ENCODE measurements at places on chromosomes 12 and 14. TPM values are rescaled to one million over a fixed set of nuclear protein-coding genes. Genes with fewer than 3 reads are reported as not detected.

DNA sequence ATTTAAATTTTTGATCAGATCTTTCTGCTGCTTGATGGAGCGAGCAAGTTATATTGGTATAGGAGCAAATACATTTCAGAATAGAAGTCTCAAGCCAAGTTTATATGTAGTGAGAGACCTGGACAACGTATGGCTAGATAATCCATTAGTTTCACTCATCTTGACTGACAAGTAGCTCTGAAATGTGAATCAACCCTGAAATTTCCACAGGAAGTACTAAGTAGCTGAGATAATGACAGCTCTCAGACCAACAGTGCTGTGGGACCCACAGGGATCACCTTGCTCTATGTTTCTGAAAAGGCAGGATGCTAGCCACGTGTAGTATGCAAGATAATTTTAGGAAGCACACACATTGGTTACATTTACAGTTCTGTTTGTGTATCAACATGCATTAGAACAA lies 258.6 kb upstream of the FOXN3 start:
- no peak for DNase-seq

GRCh38 chr12:71070416-71071128 lies 87.2 kb downstream of the TSPAN8 start:
- DNase-seq, result no peak

DNA sequence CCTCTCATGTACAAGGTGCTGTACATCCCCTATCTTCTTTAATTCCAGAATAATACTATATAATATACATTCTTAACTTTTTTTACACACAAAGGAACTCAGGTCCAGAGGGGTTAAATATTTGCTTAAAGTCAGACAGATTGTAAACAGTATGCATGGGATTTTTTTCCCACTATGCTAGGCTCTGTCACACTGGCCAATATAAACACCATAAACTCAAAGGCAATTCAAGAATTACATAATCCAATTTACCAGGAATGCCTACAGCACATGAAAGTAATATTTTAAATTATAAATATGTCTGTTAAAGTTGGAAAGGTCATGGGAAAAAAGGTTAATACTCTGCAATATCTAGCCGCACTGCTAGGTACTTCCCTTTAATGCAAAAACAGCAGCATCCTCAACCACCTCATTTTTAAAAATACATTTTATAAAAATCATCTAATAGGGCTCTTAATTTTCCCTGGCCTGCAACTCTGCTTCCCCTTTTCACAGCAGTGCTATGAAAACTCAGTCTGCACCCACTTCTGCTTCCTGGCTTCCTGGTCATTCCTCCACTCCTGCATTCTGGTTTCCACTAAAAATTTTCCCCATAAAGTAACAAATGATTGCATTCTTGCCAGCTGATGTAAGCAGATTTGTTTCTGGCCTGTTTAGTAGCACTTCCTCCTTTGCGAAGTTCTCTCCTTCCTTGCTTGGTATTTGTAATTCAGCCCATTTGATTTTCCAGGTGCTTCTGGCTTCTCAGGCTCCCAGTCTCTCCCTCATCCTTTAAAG lies 128.1 kb downstream of the ITPR2 start:
- no peak for DNase-seq

DNA sequence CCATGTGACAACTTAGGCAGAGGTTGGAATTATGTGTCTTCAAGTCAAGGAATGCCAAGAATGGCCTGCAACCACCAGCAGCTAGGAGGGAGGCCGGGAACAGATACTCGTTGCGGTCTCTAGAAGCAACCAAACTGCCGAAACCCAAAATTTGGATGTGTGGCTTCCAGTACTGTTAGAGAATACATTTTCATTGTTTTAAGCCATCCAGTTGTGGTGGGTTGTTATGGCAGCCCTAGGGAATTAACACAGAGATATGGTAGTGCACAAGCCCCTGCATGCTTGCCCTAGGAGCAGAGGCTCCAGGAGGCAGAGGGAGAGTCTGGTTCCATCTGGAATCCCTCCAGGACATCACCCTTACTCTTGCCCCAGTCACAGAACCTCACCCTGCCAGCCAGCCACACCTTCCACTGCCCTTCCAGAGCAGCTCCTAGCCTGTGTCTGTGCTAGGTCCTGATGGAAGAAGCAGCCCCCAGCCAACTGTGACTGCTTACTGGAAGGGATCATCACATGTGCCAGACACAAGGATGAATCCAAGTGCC lies 19.5 kb downstream of the PITPNM2 start:
- DNase-seq, result no peak

- DNase-seq, result no peak
Observed at GRCh38 chr12:27498761-27499160, 25.2 kb upstream of the PPFIBP1 start.

- DNase-seq, result no peak
Observed at GRCh38 chr12:108609537-108610335, 11.9 kb upstream of the TMEM119 start.

DNA sequence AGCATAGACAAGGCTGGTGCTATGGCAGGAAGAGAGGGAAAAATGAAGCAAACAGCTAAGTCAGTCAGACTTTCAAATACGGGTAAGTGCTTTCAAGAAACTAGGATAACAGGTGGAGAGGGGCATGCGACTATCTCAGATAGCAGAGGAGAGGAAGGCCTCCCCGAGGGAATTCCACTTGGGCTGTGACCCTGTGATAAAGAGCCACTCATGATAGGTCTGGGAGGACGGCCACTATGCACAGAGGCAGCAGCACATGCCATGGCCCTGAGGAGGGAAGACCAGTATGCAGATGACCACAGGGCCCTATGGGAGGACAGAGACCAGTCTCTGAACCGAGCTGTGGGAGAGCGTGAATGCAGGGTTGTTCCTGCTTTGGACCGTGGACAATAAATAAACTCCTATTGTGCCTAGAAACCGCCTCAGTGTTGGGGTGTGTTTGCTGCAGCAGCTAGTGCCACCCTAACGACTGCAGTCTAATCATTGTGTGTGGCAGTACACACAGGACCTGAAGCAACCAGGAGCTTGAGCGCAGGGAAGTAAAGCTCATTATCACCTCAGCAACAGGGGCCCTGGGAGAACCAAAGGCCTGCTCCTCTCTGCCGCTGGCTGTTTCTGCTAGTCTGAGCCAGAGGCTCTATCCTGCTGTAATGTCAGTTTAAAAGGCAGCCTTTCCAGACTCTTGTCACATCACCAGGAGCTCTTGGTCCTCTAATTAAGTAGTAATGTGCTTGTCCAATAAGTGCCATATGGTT lies 119.1 kb downstream of the CACNA1C start:
- no peak for DNase-seq

GRCh38 chr12:94074980-94075629 lies 73.3 kb upstream of the PLXNC1 start:
- DNase-seq, result no peak

DNA sequence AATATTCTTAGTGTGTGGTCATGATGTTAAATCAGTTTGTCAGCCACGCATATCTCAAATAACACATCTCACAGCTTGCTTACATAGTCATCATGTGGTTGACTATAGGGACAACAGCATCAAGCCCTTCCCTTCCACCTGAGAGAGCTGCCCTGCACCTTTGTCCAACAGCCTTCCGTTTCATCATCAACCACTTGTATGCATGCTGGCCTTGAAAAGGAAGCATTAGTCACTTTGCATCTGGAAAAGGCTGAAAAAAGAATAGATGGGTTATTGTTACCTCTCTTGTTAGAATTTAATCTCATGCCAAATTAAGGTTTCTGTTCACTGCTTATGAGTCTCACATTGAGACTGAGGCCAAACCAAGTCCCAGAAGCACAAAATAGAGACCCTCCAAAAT lies 1586.5 kb upstream of the SEL1L start:
- no peak for DNase-seq

DNA sequence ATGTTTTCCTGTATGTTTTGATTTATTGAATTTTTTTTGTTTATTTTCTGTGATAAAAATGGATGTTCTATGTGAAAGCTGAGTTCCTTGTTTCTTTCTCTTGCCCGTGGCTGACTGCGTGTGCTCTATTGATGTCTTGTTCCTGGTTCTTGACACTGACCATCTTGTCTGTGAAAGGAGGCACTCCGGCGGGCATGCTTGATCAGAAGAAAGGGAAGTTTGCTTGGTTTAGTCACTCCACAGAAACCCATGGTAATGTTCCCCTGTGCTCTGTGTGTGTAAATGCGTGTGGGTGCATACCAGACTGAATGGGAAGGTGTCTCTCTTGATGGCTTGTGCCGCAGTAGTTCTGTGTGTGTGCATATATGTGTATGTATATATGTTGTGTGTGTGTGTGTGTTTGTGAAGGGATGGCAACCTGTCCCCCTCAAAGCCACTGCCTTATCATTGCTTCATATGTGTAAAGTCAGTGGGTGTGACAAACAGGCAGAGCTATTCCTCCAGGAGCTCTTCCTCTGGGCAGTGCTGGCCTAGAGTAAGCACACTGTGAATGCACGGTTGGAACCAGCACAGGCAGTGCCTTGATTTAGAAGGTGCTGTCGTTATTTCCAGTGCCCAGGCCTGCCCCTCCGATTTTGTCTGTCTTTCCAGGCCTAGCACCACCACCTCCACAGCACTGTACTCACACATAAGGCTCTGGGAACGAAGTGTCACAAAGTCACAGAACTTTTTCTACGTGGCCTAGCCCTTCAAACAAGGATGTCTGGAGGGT lies 247.3 kb upstream of the FKBP4 start:
- DNase-seq, result no peak

DNA sequence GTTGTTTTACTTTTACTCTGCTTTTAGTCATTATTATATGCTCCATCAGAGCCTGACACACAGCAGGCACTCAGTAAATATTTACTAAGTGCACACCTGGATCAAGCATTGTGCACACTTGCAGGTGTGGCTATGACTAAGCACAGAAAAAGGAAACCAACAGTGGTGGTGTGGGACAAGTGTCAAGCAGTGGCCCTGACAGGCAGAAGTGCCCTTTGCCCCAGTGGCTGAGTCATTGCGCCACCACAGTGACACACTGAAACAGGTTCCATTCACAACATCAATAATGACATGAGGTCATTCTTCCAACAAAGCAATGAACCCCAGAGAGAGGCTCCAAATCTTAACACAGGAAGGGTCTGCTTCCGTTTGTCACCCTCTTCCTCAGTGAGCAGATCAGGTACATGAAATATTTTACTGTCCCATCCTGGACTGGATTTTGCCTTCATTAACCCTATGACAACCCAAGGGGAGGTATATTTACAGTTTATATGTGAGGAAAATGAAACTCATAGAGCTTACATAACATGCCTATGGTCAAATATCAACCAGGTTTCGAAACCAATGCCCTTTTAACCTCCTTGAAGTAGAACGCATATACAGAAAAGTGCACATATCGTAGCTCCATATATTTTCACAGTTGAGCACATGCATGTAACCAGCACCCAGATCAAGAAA lies 82.6 kb upstream of the GTF2A1 start:
- DNase-seq, result no peak

DNA sequence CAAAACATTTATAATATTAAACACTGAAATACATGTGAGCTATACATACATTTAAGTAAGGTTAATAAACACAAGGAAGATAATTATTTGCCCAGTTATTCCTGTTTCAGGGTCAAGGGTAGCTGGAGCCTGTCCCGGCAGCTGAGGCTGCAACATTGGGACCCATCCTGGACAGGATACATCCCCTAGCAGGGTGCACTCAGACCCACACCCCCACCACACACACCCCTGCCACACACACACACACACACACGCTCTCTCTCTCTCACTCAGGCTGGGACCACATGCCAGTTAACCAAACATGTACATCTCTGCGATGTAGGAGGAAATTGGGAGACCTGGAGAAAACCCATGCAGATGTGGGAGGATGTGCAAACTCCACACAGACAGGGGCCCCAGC lies 112.6 kb upstream of the TMCC3 start:
- DNase-seq, result no peak

GRCh38 chr12:52691076-52691840 lies 11.1 kb upstream of the KRT1 start:
- peak; percentile 74 for DNase-seq

DNA sequence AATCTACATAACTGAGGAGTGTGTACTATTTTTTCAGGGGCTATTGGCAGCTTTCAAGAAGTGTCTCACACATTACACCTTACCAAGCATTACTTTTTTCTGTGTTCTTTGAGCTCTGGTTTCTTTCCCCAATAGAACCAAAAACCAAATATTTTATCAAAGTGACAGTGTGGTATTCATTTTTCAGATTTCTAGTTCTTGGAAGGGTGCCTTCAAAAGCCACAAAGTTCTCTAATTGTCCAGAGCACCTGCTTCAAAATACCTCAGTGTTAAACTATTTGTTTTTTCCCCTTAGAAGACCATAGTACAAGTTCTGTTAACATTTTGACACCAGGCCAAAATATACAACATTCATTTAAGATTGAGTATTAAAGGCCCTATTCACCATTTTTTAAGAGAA lies 515.7 kb downstream of the ETNK1 start:
- no peak for DNase-seq

GRCh38 chr14:68888025-68888850 lies 90.9 kb downstream of the ACTN1 start:
- DNase-seq, result no peak

DNA sequence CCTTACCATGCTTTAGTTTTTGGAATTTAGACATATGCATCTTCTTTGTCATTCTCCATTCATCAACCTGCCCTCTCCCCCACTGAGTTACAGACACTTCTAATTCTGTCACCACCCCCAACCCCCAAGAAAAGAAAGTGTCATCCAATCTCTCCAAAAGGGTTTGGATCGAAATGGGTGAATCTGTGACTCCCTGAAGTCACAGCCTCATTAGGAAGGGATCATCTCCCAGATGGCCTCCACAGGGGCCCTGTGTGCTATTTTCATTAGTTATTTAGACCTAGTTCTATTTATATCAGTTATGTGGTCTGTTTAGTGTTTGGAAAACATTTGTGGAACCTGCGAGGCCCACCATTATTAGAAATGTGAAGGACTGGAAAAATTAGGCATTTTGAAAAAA lies 191.0 kb upstream of the ATP2B1 start:
- no peak for DNase-seq

DNA sequence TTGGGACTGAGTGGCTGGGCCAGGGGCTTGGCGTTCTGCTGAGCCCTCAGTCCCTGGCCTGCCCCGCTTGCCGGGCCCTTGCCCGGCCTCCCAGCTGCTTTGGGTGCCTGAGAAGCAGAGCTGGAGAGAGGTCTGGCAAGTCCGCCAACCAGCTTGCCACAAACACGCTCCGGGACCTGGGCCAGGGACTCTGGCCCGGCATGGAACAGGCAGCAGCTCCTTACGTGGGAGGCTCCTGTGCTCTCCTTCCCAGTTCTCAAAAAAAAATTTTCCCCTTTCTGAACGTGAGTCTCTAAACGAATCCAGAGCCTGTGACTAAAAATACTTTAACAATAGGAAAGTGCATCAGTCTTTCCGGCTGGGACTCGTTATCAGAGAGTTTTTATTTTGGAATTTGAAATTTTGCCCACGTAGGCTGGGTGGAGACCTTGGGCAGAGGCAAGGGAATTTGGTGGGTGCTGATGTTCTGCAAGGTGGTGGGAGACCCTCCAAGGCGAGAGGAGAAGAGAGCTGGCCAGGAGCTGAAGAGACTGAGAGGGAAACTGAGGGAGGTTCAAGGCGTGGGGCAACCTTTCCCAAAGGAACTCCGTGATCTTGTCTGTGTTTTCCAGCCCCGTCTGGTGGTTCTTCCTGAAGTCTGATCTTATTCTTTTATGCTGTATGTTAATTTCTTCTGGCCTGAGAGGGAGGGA lies 6.8 kb upstream of the NR4A1 start:
- DNase-seq, result no peak

Gene SLC2A3
- total RNA-seq, result 939 TPM

Gene KRT86
- not detected for total RNA-seq

Gene VASH1
- total RNA-seq, result 7.3 TPM

Gene DTX1
- total RNA-seq, result 14.0 TPM

Gene PTPRB
- total RNA-seq, result not detected

Gene ACIN1
- total RNA-seq, result 282 TPM

Gene OR6C1
- not detected for total RNA-seq

Gene EML5
- total RNA-seq, result 3.1 TPM

Gene GLRX5
- 11.3 TPM for total RNA-seq

All from CD4-positive, alpha-beta T cell (primary cell).